Right atrium auricular region (tissue), 2 donors: ENCODE measurements at places on chromosomes 1 and 21.
A peak's percentile ranks its signal among the peaks of the same experiment; 100 is the strongest.

DNA sequence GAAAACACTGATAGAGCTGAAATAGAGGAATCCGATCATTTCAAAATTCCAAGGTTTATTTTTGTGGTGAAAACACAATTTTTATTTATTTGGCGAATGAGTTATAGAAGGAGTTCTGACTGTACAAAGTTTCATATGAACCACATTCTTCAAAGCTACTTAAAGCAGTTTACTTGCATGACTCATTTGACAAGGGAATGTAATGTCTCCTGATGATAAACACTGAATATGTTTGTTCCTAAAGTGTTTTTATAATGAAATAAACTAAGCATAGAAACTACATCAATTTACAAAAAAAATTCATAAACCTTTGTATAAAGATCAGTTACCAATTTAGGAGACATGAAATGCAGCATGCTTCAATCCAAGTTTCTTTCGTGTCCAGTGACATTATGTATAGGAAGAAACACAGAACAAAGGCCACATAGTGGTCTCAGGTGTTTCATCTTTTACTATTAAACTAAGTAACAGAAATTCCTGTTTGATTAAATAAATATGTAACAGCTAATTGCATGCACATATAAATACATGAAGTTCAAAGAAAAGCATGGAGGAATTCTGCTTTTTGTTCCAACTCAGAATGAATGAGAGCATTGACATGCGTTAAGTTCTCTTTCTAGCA lies 2.5 kb downstream of the PRKACB start:
- DNase-seq = no peak

GRCh38 chr21:44869781-44870747 lies 3.4 kb downstream of the PTTG1IP start:
- peak; percentile 86 for DNase-seq

DNA sequence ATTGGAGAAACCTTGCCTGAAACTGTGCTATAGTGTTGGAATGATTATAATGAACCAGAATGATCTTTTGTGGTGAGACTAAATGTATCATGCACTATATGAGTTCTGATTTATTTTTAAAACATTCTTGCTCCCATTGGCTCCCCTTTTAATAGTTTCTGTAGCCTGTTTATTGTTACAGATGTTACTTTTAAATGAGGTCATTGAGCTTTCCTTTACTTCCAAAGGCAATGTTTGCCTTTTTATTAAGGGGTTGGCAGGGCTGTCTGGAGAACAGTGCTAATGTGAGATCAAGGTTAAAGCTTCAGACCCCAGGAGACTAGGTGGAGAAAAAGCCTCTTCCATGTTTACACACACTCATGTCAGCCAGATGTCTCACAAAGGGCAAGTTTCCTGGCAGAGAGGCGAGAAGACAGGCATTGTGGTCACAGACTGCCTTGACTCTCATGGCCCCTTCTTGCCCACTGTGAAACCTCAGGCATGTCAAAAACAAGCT lies 120.6 kb upstream of the RAVER2 start:
- DNase-seq = no peak

- no peak for DNase-seq
Measured at GRCh38 chr1:98323388-98323787, 338.1 kb upstream of the SNX7 start.

DNA sequence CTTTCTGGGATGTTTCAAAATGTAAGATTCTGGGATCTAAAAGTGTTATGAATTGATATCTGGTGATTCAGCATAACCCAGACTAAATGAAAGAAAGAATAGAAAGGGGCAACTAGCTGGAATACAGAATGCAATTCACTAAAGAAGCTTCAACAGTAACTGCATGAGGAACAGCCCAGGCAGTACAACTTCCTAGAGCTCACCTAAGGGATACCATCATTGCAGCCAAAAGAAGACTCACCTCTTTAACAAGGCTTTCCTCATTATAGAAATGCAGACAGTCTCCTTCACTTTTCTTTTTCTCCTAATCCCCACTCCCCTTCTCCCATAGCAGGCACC lies 6.3 kb downstream of the RGS5 start:
- no peak for DNase-seq

DNA sequence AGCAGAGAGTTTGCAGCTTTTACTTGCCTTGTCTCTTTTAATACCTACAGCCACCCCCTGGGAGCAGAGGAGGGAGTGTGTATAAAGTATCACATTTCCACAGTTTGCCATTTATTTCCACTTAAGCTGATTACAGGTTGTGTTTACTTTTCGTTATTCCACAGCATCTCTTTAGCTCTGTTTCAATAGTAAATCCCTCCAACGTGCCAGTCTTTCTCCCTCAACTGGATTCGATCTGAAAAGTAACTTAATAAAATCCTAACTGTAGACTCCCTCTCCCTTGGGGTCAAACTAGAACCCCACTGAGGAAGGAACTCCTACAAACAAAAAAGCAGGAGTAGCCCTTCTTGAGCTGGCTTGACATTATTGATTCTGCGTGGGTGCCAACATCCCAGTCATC lies 3.1 kb upstream of the FCGR2A start:
- DNase-seq = no peak

GRCh38 chr1:15305468-15305770 lies 58.4 kb downstream of the FHAD1 start:
- DNase-seq = no peak

DNA sequence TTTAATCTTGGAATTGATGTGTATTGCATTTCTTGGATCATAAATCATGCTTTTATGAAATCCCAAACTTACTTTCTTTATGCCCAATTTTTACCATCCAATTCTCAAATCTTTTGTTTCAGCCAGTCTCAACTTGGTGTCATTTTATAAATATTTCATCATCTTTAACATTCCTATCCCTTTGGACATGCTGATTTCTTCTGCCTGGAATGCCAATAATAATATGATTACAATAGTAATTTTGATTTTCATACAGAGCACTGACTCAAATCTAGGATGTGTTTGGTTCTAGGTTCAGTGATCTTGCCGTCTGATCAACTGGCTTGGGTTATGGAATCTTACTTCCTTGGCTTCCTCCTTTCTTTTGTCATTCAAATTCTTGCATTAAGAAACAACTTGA lies 12.8 kb downstream of the RRP15 start:
- DNase-seq = no peak

- no peak for DNase-seq
Measured at GRCh38 chr1:225434046-225434445, 6.2 kb upstream of the LBR start.

- no peak for DNase-seq
Measured at GRCh38 chr1:12031039-12031980, 12.0 kb downstream of the MIIP start.

GRCh38 chr1:200314085-200314750 lies 95.6 kb downstream of the ZNF281 start:
- DNase-seq = no peak

DNA sequence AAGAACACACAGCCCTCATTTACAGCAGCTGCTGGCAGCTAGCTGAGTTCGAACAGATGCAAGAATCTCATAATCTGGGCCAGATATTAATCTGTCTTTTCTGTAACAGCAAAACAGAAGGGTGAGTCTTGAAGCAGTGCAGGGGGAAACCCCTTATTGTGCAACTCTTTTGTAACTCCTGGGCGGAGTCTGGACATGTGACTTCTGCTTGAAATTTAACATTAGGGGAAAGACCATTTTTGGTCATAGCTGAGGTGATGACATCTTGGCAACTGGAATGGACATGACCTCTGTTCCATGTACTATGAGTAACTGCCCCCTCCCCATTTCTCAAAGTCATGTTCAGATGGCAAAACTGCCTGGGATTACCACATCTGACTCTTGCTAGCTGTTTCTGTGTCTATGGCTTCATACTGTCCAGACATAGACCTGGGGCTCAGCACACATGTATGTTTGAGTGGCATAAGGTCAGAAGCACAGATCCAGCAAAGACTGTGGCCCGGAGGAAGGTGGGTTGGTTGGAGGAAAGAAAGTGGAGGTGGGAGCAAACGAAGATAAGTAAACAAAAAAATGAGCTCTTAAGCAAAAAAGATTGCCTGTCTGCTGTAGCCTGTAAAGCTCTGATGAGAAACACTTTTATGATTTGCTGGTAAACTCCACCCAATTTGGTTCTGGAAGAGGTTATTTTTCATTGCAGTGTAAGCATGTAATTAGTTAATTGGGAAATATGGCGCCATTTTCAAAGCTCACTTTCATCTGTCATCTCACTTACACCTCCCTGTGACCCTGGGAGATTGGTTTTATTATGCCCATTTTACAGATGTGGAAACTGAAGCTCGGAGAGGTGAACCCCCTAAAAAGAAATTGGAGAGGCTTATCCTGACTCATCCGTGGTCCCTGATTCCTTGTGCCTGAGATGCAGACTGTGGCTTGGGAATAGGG lies 26.1 kb downstream of the ETS2 start:
- DNase-seq = peak; percentile 95

DNA sequence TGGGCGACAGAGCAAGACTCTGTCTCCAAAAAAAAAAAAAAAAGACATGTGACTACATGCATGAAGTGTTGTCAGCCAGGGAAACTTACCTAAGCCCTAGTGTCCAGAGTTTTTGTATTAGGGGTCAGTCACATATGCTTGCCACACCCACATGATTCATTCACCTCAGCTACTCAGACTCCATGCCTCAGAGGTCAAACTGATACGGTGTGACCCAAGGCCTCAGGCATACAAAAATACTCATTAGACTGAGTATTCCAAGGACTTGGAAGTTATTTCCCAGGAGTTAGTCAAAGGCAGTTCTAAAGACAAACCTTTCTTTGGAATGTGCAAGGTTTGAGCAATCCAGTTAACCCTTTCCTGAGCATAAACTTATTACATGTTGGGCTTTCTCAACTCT lies 6.3 kb upstream of the TRIM33 start:
- no peak for DNase-seq

GRCh38 chr1:225689882-225690459 lies 37.0 kb upstream of the ENAH start:
- no peak for DNase-seq

DNA sequence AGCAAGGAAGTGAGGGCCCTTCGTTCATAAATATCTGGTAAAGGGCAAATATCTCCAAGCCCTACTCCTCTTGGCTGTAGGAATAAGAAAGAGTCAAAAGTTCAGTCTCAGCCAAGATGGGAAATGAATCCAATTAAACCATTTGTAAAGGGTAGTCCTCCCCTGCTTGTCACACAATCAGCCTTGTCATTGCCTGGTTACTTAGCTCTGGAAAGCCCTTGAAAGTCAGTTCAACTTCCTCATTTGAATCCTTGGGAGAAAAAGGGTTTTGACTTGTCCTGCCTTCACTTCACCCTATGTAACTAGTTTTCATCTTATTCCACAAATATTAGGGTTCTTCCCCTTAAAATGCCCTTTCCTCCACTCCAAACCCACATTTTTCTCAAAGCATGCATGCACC lies 100.0 kb downstream of the ELAVL4 start:
- no peak for DNase-seq

DNA sequence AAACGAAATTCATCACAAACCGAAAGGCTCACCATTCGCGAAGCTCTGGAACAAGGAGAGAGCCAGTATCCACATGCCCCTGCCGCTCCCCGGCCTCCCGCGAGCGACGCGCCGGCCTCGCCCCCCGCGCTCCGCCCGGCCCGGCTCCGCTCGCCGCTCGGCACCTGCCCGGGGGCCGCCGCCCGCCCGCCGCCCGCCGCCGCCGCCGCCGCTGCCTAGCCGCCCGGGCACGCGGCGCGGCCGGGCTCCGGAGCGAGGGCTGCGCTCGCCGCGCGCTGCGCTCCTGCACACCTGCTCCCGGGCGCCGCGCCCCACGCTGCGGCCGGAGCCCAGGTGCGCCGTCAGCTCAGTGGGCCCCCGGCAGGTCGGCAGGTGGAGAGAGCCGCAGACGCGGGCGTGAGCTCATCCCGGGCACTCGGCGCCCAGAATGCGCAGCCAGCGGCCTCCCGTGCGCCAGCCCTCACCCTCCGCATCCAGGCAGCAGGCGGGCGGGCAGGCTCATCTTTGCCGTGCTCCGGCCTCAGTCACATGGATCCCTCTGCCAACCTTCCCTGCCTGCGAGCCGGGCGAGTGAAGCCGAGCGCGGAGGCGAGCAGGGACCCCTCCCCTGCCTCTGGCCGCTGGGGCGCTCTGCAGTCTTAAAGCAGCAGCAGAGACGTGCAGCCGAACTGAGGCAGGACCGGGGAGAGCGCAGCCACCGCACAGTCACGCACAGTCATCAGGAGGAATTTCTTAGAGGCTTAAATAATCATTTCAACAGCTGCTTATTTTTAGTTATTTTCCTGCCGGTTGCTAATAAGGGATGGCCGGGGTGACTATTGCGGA lies at the start of gene DSCAM:
TSS of gene DSCAM (minus strand) at position 572 of the 825 bp plus-strand sequence. CDS start at position 75, 497 bp downstream.
- no peak for DNase-seq

GRCh38 chr1:225713281-225713680 lies 60.4 kb upstream of the ENAH start:
- DNase-seq = no peak

- no peak for DNase-seq
Measured at GRCh38 chr1:173206816-173207568, at the start of gene TNFSF4. TSS of gene TNFSF4 (minus strand) at chr1:173207331. CDS start at chr1:173207176, 155 bp downstream.

DNA sequence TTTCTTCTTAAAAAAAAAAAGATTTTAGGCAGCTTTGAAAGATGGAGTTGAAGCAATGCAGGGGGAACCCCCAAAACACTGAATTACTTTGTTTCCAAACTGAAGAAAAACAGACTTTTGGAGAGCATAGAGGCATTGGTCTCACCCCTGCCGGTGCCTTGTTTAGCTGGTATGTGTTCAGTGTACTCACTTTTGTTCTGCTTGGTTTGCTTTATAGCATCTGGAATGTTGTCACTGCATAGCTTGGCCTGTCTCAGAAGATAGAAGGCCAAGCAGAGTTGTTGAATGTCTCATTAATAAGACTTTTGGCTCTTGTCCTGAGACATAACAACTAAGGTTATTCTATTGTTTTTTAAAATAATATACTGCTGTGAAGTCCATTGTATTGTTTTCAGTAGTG lies 6.9 kb downstream of the THRAP3 start:
- DNase-seq = no peak

DNA sequence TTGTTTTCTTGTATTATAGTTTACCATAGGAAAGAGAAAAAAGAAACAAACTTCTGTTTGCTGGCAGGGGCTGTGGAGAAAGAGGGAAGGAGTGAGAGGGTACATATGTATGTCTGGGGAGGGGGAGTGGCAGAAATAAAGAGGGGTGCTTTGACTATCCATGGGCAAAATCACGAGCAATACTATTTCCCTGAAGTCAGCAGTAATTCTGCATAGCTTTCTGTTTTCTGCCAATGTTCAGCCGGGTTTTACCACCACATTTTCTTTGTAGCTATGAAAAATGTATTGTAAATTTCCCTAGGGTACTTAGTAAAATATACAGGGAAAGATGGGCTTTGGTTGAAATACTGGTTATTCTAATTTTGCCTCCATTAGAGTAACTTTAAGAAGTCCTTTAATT lies 45.2 kb upstream of the PGD start:
- no peak for DNase-seq

GRCh38 chr1:116203920-116204319 lies 92.7 kb downstream of the MAB21L3 start:
- DNase-seq = no peak

GRCh38 chr1:59288046-59288445 lies 8.8 kb upstream of the FGGY start:
- DNase-seq = no peak

DNA sequence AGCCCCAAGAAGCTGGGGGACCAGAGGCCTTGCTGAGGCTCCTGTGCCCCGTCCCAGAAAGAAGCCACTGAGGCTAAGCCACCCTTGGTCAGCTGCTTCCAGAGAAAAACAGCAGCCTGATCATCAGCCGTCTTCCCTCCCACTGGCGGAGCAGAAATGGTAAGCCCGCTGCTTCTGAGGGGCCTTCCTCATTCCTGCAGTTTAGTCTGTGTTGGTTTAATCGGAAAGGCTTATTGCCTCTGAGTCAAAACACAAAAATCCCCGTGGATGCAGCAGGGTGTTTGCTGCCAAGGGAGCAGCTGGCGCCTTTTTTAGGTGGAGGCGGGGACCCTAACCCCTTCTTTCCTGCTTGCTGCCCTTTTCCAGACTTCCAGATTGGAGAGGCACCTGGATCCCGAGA lies 33.9 kb downstream of the SPSB1 start:
- no peak for DNase-seq
